ENCODE measurements at places on chromosomes 3 and 15.

DNA sequence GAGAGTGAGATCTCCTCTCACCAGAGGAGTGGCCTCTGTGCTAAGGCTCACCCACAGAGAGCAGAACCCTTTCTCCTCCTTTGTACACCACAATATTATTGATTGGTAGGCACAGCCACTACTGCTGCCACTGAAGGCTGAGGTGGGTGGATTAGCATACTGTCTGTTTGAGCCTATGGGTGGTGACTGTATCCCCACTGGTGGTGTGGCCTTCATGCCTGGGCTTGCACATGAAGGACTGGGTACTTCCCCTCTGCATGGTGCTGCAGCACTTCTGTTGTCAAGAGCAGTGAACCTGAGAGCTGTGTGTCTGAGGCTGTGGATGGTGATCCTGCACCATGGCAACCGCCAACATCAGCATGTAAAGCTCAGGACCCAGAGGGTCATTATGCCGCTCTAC is 35.7 kb upstream of the NECTIN3 start:
- DNase-seq = no peak

DNA sequence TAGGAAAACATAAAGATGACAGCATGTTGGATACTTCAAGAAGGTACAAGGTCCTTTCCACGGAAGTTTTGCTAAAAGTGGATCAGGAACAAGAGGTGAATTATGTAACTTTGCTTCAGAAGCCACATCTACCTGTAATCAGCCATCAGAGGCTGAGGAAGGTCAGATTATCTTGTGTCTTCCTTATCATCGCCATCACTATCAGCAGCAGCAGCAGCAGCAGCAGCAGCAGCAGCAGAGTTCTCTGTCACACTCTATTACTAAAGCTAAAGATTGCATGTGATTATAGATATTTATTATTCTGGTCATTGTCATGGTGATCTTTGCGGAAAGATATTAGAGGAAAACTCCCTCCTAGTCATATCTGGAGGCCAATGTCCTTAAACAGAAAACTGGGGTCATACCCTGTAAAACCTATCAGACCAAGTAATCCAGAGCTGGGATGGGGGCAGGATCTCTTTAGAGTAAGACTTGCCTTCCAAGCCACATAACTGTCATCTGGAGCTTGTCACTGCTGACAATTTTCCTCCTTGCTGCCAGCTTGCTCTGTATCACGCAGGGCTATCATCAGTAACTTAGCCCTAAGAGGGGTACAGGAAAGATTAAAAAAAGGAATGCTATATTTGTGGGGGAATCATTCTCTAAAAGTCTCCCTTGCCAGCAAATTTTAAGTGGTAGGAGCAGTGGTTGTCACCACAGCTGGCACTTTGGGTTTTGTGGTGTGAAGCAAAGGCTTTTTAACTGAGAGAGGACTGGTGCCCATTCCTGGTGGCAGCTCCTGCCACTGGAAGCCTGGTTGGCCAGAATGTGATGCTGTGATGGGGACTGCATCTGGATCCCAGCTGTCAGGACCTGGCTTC is 130.9 kb upstream of the RASGRP1 start:
- no peak for DNase-seq

DNA sequence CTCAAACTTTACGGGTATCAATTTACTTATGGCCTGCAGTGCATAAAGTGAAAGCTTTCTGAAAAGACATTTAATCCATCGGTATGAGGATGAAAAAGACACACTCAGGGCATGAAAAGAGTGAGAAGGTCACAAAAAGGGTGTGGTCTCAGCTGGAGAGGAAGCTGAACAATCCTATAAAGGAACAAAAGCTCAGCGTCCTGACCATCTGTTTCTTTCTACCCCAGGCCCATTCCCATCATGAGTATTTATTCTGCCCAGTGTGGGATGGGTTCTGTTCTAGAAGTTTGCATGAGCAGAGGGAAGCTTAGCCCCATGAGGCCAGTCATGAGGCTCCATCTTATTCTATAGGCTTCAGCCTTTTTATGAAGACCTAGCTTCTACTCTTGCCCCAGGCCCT is 144.6 kb downstream of the LPP start:
- no peak for DNase-seq

DNA sequence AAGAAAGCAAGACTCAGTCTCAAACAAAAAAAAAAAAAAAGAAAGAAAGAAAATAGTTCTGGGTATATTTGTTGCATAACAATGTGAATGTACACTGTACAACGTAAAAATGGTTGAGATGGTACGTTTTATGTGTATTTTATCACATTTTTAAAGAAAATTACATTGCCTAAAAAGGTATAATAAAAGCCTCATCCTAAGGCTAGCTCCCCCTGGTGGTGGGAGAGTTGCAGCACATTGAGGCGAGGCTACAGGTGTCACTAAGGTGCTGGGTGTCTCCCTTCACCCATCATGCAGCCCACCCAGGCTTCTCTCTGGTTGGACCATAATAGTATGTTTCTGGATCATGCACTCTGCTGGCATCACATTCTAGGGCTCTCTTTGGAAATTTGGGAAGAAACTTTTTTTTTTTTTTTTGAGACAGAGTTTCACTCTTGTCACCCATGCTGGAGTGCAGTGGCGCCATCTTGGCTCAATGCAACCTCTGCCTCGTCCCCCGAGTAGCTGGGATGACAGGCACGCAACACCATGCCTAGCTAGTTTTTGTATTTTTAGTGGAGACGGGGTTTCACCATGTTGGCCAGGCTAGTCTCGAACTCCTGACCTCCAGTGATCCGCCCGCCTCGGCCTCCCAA is 12.4 kb upstream of the RAB11A start:
- peak; percentile 63 for DNase-seq

GRCh38 chr3:567488-568185 is 371.1 kb downstream of the CHL1 start:
- no peak for DNase-seq

DNA sequence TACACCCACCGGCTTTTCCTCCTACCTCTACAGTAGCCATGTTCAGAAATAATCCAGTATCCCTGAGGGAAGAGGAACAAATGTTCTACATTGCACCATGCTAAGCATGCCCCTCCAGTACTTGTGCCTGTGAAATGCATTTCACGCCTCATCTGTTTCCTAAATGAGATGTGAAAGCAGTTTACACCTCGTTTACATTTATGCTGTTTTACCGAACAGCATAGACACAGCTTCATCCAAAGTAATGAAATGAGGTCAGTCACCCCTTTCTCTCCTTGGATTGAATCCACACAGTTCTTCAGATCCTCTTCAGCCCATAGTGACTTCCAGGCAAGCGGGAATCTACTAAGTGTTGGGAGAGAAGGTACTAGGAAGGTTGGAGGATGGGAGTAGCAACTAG is 514.3 kb downstream of the PDCD6IP start:
- DNase-seq = no peak

DNA sequence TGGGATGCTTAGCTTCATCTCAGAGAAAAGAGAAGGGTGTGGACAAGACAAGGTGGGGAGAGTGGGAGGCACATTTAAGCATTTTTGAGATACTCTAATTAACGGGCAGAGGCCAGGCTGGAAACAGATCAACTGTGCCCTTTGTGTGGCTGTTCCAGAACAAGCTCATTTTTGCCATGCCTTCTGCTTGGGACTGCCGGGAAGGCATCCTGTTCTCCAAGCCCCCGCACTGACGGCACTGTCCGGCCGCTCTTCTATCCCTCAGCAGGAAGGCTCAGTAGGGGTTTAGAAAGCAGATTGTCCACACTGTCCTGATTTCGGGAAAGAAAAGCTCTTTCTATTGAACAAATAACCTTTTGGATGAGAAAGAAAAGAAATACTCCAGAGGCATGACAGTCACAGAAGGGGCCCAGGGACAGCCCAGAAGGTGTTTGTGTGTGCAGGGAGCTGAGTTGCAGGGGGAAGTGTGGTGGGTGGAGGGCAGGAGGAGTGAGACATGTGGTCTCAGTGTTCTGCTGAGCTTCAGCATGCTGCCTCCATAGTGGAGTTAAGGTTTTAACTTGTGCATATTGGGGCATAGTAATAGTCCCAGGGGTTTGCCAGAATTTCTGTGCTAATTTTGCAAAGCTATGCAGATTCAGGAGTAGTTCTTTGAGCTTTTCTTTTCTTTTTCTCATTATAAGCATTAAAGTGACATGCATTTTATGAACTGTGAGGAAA is 27.3 kb downstream of the SV2B start:
- DNase-seq = no peak

DNA sequence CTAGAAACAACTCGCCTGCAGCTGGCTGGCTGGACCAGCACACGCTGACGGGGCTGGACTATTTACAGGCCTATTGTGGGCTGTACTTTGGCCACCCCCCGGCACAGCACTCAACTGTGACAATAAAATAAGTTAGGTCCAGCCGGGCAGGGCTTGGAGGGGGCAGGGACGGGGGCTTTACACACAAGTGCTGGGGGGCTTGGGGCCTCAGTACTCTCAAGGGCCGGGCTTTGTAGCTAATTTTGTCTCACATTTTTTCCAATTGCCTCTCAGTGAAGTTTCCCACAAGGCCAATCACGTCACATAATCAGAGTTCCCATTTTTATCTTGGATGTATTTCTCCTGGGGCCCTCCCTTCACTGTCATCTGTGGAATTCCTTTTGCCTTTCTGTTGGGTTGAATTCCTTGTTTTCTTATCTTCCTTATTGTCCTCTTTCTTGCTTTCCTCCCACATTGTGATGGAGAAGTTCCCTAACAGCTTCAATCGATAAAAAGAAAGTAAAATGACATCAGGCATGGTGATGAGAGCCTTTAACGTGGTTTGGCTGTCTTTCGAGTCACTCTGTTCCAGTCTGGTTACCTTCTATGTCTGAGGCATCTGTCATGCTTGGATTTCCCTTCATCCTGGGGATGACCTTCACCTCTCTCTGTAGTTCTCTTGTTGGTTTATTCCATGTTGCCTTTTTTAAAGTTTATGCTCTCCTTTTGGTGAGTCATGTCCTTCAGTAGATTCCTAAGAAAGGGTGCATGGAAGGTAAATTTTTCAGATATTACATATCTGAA is 44.1 kb upstream of the CMTM7 start:
- no peak for DNase-seq

GRCh38 chr15:91077029-91077428 is 23.0 kb upstream of the SV2B start:
- no peak for DNase-seq

DNA sequence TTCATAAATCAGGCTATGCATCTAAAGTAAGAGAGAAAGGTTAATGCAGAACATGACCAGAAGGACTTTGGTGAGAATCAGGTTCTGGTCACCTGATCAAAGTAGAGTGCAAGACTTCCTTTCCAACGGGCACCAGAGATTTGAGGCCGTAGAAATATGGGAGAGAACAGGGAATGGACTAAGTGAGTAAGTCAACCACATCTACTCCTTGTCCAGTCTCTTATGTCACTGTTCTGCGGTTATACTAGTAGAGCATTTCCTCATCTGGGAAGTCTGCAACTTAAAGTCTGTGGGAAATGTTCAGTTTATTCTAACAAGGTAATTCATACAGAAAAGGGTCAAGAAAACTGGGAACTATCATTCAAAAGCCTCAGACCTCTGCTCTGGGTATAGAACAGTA is 232.8 kb downstream of the CPNE4 start:
- DNase-seq = no peak

GRCh38 chr15:39919748-39920509 is at the start of gene GPR176:
Gene GPR176 (minus strand): TSS chr15:39920266. CDS start chr15:39920026, 240 bp downstream.
- peak; percentile 5 for DNase-seq

DNA sequence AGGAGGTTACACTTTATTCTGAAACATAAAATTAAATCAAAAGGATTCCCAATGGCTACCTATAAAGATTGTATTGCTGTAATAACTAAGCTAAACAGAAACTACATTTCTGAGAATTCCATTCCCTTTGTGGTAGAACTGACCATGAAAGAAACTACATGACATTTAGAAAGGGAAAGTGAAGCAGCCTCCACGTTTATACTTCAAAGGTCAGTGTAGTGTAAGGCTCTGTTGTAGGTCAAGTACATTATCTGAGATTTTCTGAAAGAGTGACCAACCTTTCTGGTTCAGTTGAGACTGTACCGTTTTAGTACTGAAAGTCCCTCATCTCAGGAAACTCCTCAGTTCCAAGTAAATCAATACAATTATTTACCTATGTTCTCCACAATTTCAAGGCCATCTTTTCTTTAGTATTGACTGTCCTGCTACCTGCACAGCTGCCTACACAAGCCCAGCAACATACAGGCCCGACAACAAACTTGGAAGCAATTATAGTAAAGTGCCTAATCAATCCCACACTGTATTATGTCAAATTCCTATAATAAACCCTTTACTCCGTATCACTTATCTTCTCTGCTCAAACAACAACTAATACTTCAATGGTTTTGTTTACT is 343.0 kb downstream of the PLOD2 start:
- DNase-seq = no peak

DNA sequence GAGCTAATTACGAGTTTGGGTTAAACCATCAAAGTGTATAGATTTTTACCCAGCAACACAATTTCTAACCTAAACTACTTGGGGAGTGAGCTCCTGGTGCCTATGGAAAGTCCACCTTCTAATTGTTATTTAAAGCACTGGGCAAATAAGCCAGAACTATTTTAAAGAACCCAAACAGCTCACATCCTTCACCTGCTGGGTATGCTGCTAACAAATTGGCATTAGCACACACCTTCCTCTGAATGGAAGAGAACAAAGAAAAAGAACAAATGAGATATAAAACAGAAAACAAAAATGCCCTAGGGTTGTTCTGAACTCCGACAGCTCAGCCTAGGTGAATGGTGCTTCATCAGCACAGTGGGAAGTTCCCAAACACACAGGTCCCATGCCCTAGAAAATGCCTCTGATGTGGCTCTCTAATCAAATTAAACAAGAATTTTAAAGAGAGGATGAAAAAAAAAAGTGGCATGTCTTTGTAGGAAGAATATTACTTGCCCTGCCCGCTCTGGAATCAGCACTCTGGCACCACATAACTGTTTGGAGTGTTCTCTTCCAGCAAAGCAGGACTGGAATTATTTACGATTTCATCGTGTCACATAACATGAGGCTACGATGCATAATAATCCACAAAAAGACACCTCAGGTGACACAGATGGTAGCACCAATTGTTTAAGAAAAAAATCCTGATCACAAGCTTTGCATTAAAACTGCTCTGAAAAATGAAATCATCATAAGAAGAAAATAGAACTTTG is 334.4 kb downstream of the GBE1 start:
- no peak for DNase-seq
